Dermis blood vessel endothelial cell (primary cell): ENCODE measurements at places on chromosomes 2 and 18. TPM values are rescaled to one million over a fixed set of nuclear protein-coding genes. Genes with fewer than 3 reads are reported as not detected.

DNA sequence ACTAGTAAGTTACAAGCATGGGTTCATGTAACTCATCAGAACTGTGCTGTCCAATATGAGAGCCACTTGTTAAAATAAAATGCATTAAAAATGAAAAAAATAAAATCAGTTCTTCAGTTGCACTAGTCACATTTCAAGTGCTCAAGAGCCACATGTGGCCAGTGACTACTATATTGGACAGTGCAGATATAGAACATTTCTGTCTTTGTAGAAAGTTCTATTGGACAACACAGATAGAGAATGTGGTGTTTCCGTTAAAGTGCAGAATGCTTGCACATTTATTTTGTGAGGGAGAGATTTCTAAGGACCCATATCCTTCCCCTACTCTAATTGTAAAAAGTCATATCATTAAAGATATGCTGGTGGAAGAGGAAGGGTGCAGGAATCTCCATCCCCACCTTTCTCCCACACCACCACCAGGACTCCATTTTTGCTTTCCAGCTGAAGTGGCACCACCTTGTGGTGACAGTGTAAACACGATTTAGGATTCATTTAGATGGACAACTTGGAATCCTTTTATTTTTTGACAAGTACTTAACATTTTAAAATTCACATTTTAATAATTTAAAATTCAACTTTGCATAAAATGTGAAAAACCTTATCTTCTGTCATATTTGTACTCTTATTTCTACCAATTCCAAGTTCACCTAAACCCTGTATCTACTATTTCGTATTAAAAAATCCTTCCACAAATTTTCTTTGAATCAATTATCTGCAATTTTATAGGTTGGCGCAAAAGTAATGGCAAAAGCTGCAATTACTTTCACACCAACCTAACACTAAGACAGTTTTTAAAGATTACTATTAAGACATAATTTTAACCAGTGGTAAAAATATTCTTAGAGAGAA is 9.4 kb upstream of the CD302 start:
- peak; percentile 82 for DNase-seq

- DNase-seq = peak; percentile 20
Observed at GRCh38 chr2:127932199-127932876, 46.6 kb upstream of the AMMECR1L start.

GRCh38 chr2:148853458-148853857 is 21.6 kb upstream of the KIF5C start:
- DNase-seq = no peak

DNA sequence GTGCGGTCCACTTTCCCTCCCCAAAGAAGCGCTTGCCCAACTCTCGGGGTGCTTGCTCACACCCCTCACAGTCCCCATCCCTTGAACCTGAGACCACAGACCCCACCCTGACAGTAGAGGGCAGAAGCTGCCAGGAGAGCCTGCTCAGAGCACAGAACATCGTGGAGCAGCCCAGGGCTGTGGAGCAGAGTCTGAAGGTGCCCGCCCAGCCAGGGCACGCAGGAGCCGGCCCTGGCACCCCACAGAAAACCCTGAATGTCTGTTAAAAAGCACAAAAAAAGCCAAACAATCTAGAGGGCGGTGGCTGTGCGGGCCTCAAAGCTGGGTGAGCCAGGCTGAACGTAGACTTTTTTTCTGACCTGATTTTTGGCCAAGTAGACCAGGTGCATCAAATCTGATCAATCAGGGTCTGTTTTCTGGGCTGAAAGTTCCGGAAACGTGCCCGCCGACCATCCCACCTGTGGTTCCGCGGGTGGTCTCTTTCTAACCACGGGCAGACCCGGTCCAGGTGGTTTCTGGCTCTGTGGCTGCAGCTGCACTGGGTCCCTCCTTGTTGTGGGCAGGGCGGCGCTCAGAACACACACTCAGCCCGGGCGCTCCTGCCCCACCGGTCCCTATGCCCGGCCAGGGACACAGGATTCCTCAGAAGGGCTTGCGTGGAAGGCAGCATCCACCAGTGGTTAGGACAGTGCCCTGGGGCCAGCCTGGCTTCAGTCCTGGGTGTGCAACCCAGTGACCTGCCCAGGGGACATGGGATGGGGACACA is 66.3 kb downstream of the SLC66A2 start:
- DNase-seq = no peak

GRCh38 chr2:68428746-68429145 is 38.3 kb downstream of the FBXO48 start:
- DNase-seq = no peak

DNA sequence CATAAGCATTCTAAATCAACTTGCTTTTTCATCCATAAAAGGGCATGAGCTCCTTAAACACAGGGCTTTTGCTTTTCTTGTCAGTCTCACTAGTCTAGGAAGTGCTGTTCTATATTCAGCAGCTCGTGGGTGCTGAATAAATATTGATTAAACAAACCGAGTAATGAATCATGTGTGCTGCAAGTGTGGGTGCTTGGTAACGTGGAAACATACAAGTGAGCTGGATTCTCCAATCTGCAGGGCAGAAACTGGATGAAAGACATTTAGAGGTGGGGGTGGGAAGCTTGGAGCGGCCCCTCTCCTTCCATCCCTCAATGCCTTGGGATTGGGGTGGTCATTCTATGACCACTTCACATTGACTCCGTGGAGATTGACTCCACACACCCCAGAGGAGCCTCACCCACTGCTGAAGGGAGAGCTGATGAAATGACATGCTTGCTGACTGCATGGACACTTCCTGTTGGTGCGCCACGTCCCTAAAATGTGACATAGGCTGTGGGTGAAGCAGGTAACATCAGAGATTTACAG is 114.6 kb downstream of the DOCK10 start:
- DNase-seq = peak; percentile 54

GRCh38 chr2:26986576-26986975 is 16.1 kb downstream of the MAPRE3 start:
- DNase-seq = no peak

- DNase-seq = peak; percentile 64
Observed at GRCh38 chr2:204072443-204073324, 136.1 kb downstream of the ICOS start.

DNA sequence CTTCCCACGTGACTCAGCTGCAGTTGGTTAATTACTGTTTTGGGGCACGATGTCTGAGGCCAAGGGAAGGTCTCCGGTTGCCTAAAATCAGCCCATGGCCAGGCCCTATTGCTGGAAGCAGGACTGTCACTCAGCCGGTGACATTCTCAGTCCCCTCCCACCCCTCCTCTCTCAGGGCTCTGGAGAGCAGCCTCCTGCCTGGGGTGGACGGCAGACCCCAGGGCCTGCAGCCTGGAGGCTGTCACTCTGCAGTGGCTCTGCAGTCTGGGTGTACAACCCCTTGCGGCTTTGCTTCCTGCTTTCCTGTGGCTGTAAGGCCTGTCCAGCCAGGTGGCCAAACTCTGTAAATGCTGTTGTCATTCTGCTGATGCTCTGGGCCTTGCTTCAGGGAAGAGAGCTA is 32.8 kb downstream of the ZBTB7C start:
- no peak for DNase-seq

DNA sequence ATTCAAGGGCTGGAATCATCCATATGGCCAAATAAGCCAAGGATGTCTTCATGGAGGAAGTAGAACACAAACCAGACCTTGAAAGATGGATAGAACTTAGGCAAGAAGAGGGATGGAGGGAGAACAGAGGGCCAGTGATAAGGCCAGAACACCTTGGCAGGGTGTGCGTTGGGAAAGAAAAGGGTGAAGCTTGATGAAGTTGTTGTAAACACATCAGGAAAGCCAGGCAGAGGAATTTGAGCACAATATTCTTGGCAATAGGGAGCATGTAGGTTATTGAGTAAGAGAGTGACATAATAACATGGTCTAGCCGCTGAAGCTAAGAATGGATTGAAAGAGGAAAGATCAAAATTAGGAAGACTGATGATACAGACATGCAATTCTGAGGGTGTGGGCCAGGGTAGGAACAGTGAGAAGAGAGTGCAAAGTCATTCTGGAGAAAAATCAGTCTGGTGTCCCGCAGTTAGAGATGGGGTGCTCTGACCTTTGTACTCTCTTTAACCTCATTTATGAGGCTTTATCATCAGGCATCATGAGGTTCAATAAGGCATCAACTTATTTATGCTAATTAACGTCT is 41.0 kb downstream of the SLC14A2 start:
- DNase-seq = no peak

GRCh38 chr2:229388731-229389130 is 117.6 kb upstream of the PID1 start:
- DNase-seq = no peak

DNA sequence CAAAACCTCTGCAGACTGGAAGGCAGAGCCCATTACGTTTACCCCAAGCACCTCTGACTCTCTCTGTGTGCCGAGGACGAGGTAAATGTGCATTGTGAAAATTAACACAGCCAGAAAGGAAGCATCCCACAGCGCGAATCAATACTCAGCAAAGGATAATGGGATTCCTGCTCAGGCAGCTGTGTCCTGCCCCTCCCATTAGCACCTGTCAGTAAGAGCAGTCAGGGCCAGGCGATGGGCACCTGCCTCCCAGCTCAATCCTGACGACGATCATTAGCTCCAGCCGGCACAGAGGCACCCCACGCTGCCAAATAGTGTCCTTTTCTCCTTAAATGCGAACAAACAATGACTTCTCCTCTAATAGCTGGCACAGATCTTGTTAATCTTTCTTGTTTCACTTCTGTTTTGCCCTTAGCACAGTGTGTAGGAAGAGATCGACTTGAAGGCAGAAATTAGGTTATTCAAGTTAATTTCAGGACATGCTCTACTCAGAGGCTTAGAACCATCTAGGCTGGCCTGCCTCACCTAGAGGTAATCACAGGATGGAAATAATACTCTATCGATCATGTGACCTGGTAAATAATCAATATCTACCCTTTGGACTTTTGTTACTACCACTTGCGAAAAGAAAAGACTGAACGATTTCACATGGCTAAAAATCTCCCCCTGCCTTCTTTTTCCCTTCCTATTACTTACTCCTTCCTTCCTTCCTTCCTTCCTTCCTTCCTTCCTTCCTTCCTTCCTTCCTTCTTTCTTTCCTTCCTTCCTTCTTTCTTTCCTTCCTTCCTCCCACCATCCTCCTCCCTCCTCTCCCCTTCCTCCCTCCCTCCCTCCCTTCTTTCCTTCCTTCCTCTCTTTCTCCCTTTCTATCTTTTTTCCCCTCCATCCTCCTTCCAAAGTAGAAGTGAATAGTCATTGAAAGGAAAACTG is 487.9 kb upstream of the ID2 start:
- no peak for DNase-seq

- no peak for DNase-seq
Observed at GRCh38 chr2:42752816-42753813, 10.8 kb downstream of the OXER1 start.

DNA sequence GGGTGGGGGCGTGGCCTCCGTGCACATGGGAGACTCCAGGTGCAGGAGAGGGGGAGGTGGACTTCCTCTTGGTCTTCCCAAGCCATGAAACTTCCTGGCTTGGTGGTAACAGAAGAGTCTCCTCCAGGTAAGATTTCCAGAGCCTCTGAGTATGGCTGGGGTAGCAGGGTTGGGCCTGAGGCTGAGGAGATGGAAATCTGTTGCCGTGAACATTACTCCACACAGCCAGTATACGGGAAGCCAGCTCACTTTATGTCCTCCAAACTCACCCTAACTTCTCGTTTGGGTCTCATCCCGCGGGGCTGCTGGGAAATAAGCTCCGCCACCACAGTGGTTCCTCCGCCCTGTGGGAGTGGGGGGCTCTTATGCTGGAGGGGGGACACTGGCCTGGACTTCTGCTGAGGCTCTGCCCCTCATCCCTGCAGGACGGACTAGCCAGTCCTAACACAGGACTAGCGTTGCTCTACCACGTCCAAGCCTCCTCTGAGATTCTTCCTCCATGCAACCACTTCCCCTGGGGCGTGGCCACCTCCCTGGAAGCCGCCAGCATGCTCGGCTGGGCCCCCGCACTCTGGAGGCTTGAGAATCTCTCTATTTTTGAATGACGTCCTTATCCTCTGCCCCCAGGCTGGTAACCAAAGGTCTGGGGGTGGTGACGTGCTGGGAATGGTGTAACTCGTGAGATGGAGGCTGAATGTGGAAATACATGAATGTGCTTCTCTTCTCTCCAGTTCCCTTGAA is 777 bp upstream of the RAB17 start:
- DNase-seq = no peak

DNA sequence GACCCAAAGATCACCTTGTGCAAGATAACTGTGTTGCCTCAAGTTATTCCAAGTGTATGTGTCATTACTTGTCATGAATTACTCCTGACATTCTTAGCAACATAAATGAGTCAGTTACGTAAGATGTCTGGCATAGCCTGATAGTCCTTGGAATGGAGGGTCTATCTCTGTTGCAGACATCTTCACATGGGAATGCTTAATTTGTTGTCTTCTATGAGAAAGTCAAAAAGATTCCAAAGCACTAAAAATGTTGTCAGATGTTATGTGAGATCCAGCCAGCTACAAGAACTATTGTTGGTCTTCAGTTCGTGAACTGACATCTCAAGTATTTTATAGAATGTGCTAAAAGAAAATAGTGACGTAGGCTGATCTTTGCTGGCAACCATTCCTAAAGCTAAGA is 178.2 kb upstream of the RASGRP3 start:
- DNase-seq = no peak

DNA sequence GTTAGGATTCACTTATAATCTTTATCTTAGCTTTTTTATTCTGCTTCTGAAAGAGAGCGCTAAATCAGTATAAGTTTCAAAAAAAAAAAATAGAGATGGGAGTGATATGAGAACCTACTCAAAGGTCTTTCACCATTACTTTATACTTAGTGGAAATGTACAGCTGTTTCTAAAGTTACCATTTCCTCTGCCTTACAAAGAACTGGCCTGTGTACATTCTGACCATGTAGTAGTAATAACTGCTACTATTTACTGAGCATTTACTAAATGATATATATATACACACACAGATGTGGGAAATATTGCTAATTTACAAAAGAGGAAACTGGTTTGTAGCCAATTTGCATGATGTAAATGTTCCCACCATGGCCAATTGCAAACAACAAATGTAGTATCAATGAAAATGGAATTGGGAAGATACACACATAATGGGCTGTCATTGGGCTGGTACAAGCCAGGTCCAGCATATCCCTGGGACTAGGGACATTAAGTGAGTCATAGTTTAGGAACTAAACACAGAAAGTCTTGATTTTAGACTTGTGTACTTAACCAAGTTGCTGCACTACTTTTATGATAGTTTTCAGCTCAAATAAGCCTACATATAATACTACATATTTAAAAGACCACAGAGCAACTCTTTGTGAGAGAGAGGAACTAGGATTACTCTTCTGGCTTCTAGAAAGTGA is 67.1 kb downstream of the DYNC1I2 start:
- no peak for DNase-seq

DNA sequence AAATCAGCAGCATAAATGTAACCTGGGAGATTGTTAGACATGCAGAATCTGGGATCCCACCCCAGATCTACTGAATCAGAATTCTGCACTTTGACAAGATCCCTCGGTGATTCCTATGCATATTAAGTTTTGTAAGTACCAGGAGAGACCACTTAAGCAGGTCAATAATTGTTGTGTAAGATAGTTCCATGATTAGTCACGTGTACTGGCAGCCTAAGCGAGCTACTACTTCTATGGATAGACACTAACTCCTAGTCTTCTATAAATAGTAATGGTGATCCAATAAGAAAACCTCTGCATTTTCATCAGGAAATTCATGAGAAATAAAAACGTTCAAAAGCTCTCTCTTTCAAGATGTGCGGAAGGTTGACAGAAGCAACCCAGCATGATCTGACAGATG is 988.2 kb upstream of the CHAC2 start:
- no peak for DNase-seq

Gene SDC1
- total RNA-seq = 1.4 and 1.7 TPM in 2 replicates

Gene ANKRD39
- total RNA-seq = 6.8 and 8.0 TPM in 2 replicates

Gene IL37
- total RNA-seq = not detected in 2 replicates

Gene KYNU
- total RNA-seq = 0.17 TPM in 1 of 2 replicates, not detected in the other

Gene FAM110C
- total RNA-seq = 0.28 and 0.51 TPM in 2 replicates

Gene LIMS4
- total RNA-seq = 40.1 and 53.6 TPM in 2 replicates

Gene CDK5R2
- total RNA-seq = not detected in 2 replicates

Gene UGT1A8
- total RNA-seq = not detected in 2 replicates

Gene DUSP11
- total RNA-seq = 23.9 and 34.2 TPM in 2 replicates

Gene CCDC85A
- total RNA-seq = 15.8 and 21.4 TPM in 2 replicates

Gene DYNC2LI1
- total RNA-seq = 7.0 and 11.2 TPM in 2 replicates
